NCI-H1930 (cell line): ENCODE measurements at places on chromosomes 5 and 9.

DNA sequence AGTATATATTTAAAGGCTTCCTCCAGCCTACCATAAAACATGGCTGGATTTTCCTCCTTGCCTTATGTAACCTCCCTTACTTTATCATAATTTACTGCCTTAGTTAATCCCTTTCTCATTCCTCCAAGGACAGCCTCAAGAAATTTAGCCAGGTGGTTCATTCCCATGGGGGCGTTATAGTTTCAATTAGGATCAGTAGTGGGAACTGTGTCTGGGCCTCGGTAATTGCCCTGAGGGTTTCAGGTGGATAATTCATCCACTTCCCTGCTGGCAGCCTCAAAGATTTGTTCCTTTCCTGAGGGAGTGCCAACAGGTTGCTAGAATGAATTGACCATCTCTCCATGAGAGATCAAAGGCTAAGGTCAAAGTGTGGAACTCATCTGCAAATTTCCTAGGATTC, 4.3 kb upstream of the GM2A start:
- DNase-seq, result no peak

GRCh38 chr9:137376386-137376785, 46.6 kb downstream of the EXD3 start:
- no peak for DNase-seq

- no peak for DNase-seq
Measured at GRCh38 chr5:55134053-55134722, 25.8 kb upstream of the GPX8 start.

- no peak for DNase-seq
Measured at GRCh38 chr9:89854715-89855475, 250.1 kb downstream of the GADD45G start.

- no peak for DNase-seq
Measured at GRCh38 chr5:72556351-72557166, 49.3 kb upstream of the ZNF366 start.

- DNase-seq, result no peak
Measured at GRCh38 chr9:4425319-4426045, 64.8 kb upstream of the SLC1A1 start.

GRCh38 chr5:175809531-175810121, 61.8 kb upstream of the CPLX2 start:
- no peak for DNase-seq

DNA sequence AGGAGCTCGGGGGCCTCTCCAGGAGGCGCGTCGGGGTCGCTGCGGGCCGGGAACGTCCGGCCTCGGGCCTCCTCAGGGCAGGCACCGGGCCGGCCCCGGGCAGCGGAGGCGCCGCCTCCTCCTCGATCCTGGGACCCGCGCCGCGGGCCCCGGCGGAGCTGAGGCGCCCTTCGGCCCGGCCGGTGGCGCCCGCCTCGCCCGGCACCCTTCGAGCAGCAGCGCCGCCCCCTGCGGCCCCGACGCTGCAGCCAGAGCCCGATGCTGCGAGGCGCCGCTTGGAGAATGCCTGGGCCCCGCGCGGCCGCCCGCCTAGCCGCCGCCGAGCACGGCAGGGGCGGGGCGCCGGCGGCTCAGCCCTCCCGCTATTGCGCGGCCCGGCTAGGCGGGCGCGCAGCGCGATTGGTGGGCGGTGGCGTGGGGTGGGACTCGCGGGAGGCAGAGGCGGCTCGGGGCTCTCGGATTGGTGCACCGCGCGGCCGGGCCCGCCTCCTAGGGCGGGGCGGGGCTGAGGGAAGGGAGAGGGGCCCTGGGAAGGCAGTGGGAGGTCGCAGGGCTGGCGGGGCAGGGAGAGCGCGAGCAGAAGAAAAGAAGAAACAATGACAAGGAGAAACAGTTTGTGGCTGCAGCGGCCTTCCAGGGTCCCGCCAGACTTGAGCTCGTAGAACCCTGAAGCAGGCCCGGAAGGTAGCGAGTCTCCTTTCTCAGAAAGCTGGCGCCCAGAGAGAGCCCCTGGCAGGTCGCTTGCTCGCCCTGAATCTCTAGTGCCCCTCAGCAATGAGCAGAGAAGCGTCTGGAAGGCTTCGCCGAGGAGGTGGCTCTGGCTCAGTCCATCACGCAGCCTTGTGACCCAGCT, at the start of gene EEIG1:
Gene EEIG1, minus strand, starts transcription at position 284 of the 853 bp plus-strand sequence. CDS start 852 bp downstream, outside the sequence.
- DNase-seq, result peak; percentile 88

- DNase-seq, result no peak
Measured at GRCh38 chr9:72165326-72165725, 16.1 kb downstream of the GDA start.

- DNase-seq, result no peak
Measured at GRCh38 chr5:99646011-99646647, 717.3 kb upstream of the CHD1 start.

GRCh38 chr9:10701906-10702305, 89.1 kb upstream of the PTPRD start:
- no peak for DNase-seq

DNA sequence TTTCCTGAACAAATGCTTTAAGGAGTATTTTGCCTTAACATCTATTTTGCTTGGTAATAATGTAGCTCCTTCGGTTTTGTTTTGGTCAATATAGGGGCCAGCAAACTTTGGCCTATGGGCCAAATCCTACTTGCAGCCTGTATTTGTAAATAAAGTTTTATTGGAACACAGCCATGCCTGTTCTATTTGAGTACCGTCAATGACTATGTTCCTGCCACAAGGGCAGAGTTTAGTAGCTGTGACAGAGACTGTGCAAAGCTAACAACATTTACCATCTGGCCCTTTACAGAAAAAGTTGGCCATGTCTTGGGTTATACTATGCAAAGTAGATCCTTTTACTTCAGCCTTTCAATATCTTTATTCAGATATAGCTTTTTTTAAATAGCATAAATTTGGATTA, 113.4 kb downstream of the NR3C1 start:
- no peak for DNase-seq

- no peak for DNase-seq
Measured at GRCh38 chr5:76274571-76274970, 128.5 kb upstream of the IQGAP2 start.

DNA sequence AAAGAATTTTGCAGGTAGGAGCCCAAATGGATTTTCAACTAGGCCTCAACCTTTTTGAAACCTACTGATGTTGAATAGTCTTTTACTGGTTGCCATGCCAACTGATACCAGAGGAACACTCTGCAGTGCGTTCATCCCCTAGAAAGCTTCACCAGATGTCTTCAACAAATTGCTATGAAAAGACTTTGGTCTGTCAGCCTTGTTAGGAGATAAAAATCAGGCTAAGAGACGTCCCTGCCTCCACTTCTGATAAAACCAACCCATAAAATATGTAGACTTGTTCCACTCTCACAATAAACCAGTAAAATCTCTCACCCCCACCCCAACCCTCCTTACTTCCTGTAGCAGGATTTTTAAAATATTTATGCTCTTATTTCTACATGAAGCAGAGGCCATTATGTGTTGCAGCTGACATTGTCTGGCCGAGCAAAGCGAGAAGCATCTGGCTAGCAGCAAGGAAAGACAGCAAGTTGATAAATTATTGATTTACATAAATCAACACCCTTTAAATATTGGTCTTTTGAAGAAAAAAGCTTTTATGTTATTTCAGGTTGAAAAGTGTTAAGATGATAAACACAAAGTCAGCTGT, 428.7 kb downstream of the ISL1 start:
- DNase-seq, result no peak

- DNase-seq, result no peak
Measured at GRCh38 chr5:148619484-148619883, 34.8 kb downstream of the HTR4 start.

DNA sequence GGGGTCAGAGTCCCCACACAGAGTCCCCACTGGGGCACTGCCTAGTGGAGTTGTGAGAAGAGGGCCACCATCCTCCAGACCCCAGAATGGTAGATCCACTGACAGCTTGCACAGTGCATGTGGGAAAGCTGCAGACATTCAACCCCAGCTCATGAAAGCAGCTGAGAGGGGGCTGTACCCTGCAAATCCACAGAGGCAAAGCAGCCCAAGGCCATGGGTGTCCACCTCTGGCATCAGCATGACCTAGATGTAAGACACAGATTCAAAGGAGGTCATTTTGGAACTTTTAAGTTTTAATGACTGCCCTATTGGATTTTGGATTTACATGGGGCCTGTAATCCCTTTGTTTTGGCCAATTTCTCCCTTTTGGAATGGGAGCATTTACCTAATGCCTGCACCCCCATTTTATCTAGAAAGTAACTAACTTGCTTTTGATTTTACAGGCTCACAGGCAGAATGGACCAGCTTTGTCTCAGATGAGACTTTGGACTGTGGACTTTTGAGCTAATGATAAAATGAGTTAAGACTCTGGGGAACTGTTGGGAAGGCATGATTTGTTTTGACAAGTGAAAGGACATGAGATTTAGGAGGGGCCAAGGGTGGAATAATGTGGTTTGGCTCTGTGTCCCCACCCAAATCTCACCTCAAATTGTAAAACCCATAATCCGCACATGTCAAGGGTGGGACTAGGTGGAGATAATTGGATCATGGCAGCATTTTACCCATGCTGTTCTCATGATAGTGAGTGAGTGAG, 56.3 kb upstream of the ITGA1 start:
- no peak for DNase-seq

DNA sequence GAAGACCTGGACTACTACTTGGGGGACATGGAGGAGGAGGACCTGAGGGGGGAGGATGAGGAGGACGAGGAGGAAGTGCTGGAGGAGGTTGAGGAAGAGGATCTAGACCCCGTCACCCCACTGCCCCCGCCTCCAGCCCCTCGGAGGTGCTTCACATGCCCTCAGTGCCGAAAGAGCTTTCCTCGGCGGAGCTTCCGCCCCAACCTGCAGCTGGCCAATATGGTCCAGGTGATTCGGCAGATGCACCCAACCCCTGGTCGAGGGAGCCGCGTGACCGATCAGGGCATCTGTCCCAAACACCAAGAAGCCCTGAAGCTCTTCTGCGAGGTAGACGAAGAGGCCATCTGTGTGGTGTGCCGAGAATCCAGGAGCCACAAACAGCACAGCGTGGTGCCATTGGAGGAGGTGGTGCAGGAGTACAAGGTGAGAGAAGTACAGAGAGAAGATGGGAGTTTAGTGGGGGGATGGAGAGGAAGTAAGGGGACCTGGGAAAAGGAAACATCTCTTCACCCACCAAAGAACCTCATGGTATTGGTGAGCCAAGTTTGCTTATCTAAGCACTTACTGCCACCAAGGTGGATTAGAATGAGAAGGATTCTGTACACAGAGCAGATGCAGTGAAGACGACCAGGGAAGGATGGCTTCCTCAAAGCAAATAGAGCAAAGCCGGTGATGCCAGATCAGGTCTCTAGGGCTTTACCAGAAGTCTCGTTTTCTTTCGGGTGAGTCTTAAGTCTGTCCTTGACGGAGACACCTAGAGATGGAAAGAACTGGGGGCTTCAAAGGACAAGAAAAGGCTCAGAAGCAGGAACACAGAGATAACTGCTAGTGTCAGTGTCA, 1.5 kb downstream of the TRIM41 start:
- DNase-seq, result no peak

- no peak for DNase-seq
Measured at GRCh38 chr5:121867403-121867802, 15.7 kb downstream of the FTMT start.

GRCh38 chr5:75668977-75669689, 48.1 kb downstream of the POC5 start:
- DNase-seq, result no peak

DNA sequence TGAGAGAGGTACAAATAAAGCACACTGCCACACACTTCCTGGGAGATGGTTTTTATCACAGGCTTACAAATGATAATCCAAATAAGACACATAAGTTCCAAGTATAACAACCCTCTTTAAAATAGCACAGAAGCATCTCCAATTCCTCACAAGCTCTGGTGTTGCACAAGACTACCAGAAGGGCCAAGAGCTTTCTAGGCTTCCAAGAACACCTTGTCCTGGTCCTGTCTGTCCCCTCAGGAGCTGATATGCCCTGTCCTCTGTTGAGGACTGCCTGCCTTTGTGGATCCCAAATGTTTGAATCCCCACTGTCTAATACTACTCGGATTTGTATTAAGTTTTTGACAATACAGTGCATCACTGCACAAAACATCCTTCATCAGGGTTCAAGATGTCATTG, 110.1 kb downstream of the SPOCK1 start:
- no peak for DNase-seq

DNA sequence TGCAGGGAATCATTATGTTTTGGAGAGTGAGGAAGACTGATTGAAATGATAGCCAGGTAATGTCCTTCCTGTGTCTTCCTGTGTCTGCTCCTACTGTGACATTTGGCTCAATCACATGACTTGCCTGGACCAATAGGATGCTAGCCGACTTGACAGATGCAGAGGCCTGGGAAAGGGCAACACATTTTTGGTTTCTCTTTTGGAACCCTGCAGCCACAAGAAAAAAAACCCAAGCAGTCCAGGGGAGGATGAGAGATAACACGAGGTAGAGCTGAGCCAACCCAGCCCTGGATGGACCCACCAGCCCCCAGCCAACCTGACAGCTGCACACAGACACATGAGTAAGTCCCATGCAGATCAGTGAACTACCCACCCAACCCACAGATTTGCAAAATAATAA, 256.1 kb upstream of the SMARCA2 start:
- no peak for DNase-seq

- DNase-seq, result no peak
Measured at GRCh38 chr5:139392324-139392677, 2.6 kb upstream of the MZB1 start.

GRCh38 chr5:6469836-6470235, 21.2 kb downstream of the UBE2QL1 start:
- no peak for DNase-seq

GRCh38 chr9:137178201-137178938, 6.5 kb upstream of the TMEM210 start:
- DNase-seq, result no peak

DNA sequence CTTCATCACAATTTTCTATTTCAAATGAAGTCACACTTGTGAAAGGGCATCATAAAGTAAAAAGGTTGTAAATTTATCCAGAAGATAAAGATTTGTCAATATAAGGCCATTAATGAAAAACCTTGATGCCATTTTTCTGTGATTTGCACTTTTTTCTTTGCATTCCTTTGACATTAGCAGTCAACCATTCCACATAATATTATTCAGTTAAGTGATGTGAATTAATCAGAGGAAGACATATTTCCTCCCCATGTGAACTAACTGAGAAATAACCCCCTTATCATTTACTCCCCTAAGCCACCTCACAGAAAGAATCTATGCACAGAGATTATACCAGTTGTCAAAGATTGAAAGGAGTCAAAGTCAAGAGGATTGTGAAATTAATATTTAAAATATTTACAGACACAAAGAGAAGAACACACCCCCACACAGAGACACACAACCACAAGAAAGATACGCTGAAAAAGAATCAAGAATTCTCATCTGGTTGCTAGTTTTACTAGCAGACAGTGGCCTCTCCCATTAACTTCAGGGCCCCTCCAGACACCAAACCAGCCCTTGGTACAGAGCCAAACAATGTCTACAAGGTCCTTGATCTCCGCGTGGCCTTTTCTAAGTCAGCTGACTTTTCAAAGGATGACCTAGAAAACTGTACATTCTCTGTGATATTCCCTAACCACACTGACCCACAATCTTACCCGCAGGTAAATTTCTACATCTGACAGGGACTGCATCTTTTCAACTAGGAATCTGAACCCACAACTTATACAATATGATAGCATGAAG, 29.5 kb downstream of the GNAQ start:
- no peak for DNase-seq

GRCh38 chr5:51846015-51846414, 462.8 kb downstream of the ISL1 start:
- DNase-seq, result no peak
